CD4-positive, alpha-beta T cell treated with Interleukin-1 beta for 1 hour (primary cell): ENCODE measurements at places on chromosomes 12 and 14.

GRCh38 chr12:45986641-45987339 lies 3.6 kb downstream of the SCAF11 start:
- DNase-seq = no peak

DNA sequence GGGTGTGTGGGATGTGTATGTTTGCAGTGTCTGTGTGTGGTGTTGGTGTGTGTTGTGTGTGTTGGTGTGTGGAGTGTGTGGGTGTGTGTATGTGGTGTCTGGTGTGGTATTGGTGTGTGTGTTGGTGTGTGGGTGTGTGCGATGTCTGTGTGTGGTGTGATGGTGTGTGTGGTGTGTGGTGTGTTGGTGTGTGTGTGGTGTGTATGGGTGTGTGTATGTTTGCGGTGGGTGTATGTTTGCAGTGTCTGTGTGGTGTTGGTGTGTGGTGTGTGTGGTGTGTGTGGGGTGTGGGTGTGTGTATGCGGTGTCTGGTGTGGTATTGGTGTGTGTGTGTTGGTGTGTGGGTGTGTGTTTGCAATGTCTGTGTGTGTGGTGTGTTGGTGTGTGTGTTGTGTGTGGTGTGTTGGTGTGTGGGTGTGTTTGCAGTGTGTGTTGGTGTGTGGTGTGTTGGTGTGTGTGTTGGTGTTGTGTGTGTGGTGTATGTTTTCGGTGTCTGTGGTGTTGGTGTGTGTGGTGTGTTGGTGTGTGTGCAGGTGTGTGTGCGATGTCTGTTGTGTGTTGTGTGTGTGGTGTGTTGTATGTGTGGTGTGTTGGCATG lies 15.7 kb downstream of the MLXIP start:
- no peak for DNase-seq

- DNase-seq = no peak
These were observed 3.6 kb upstream of the ELK3 start for GRCh38 chr12:96190413-96191108.

GRCh38 chr12:124338448-124338847 lies 43.6 kb downstream of the RFLNA start:
- no peak for DNase-seq

DNA sequence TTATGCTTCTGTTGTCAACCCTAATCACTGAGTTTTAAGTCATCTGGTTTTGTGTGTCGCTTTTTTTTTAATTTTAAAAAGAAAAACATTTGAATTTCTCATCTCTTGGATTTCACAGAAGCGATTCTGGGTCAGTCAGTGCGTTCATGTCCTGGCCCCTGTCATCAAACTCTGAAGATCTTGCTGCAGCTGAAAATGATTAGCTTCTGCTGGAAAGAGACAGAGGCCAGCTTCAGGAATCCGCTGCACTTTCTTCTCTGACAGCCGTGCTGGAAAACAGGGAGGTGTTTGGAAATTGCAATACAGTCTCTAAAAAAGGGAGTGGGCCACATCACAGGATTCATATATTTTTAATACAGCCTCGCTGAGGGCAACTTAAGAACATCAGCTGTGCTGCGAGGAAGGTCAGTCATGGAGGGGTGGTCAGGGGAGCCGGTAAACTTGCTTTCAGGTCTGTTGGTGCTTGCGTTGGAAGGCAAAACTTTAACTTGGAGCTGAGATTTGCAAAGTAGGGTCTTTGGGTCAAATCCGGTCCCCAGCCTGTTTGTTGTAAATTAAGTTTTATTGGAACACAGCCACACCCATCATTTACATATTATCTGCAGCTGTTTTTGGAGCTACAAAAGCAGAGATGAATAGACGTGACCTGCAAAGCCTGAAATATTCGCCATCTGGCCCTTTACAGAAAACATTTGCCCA lies 190.8 kb downstream of the AACS start:
- no peak for DNase-seq

GRCh38 chr12:91432089-91432488 lies 249.5 kb upstream of the DCN start:
- no peak for DNase-seq

- peak; percentile 56 for DNase-seq
These were observed 4.2 kb upstream of the XPOT start for GRCh38 chr12:64400041-64400440.

DNA sequence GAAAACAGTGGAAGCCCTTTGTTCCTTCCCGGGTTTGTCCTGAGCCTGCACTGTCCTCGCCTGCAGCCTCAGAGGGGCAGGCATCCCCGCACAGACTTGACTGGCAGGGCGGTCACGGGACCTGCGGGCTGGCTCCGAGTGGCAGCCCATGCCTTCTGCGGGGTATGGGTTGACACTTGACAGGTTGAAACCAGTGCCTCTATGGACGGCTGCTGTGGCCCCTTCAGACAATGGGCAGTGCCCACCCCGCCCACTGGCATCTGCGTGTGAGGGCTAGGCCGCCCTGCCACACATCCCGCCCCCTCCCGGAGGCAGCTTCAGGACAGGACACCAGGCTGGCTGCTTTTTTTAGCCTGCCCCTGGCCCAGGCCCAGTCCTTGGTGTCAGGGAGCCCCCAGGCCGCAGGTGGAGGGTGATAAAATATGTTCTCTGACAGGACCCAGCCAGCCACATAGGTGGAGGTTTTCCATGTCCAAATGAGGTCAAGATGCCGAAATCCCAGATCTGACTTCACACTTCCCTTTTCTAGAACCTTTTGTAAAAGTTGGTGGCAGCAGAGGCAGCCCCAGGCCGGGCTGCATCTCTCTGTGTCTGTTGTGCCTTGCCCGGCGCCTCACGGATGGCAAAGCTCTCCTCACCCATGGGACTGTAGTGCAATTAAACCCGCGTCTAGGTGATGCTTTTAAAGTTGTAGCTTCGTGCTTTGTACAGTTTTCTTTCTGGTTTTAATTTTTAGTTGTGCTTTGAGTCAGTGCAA lies 10.0 kb downstream of the ANKRD9 start:
- DNase-seq = no peak

- no peak for DNase-seq
These were observed 11.0 kb downstream of the ZFC3H1 start for GRCh38 chr12:71652656-71653055.

- DNase-seq = no peak
These were observed 92.6 kb upstream of the TMPO start for GRCh38 chr12:98422812-98423211.

DNA sequence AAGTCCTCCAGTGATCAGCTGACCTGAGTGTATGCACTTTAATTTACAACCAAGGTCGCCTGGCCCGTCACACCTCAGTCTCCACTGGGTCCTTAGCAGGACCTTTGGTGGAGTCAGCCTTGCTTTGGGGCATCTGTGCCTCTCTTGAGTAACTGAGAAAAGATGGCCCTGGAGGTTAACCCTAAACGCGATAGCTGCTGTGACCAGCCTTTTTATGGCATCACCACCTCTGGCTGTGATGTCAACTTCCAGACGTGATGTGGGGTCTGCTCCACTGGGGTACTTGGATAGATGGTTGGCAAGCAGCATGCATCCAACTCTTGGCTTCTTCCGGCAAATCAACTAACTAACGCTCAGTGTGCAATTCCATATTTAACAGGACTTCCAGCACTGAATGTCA lies 122.8 kb upstream of the RTL1 start:
- DNase-seq = no peak

DNA sequence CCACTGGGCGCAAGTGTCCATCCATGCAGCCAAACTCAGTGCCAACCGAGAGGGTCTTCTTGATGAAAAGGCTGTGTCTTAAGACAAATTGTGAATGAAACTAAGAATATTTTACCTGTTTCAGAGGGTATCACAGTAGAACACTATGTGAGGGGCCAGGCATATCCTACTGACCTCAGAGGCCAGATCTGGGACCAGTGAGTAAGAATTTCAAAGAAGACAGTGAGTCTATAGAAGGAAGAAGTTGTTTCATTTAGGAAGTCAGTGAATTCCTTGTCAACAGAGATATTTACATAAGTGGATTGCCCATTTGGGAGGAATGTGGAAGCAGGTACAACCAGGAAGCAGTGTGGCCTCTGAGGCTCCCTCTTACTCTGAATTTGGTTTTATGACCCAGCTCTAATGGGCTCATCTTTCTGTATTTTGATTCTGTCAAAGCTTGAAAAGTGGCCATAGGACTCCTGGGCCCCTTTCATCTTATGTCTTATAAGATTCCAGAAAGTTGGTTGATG lies 137.4 kb downstream of the ZNF664 start:
- no peak for DNase-seq

DNA sequence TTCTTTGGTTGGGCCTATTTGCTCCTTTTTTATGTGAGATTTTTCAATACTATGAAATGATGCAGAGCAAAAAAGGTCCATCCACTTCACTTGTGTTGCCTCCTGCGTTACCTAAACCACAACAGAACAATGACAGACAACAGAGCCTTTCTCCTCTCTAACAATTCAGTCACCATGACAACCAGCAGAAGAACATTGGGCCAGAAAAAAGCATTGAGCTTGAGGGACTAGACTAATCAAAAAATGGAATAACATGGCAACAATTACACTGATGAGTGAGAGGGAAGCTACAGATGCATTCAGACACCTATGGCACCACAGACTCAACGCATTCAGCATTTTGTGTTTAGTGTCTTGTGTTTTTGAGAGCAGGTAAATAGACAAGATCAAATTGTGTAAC lies 44.6 kb upstream of the PTCSC3 start:
- DNase-seq = no peak

- no peak for DNase-seq
These were observed 12.4 kb downstream of the LUM start for GRCh38 chr12:91098941-91099340.

GRCh38 chr12:25308756-25309155 lies 58.0 kb upstream of the KRAS start:
- DNase-seq = no peak

- DNase-seq = no peak
These were observed 23.0 kb downstream of the KCNJ8 start for GRCh38 chr12:21751517-21751916.

DNA sequence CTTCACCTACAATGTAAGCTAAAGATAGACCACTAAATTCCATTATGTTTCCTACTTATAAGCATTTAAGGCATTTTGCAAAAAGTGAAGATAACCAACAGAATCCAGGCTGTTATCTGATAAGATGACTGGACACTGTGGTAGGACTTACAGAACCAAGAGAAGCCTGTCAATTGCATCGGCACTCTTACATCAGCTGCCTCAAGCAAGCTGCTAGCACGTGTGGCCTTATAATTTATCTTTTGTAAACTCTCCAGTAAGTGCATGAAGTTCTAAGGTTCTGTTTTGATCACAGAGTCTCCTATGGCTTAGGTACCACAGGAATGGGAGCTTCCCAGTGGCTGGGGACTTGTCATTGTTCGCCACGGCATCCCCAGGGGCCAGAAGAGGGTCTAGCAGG lies 88.7 kb downstream of the TRAFD1 start:
- no peak for DNase-seq

DNA sequence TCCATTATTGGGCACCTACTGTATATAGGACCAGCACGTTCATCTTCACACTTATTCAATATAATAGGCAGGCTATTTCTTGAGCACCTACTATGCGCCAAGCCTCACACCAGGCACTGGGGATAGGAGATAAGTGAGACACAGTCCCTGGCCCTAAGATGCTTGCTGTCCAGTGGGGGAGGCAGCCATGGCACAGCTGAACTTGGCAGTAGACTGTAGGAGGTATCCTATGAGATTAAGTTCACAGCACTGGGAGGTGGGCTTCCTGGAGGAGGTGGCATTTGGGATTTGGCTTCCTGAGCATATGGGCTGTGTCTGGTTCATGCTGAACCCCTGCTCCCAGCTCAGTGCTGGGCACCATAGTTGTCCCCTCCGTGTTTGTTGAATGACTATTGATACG lies 65.1 kb downstream of the MVK start:
- no peak for DNase-seq

GRCh38 chr14:99270458-99271220 lies 1.4 kb downstream of the BCL11B start:
- DNase-seq = peak; percentile 28

GRCh38 chr14:72478471-72478893 lies 415.4 kb downstream of the DPF3 start:
- no peak for DNase-seq

DNA sequence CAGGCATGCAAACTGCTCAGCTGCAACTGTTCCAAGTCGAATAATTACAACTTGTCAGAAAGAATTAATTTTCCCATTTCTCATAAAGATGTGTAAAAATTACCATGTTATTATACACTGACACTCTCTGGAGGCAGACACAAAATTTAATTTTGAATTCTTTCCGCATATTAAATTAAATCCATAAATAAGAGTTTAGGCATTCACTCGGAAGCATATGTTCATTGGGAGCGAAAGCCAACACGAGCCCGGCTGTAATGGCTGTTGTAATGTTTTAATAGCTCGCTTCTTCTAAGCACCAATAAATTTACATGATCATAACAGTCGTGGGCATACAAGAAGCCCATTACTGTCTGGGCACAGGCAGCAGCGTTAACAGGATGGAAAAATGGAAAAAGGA lies 189.6 kb upstream of the SOX5 start:
- no peak for DNase-seq

- no peak for DNase-seq
These were observed 12.2 kb upstream of the MYH7 start for GRCh38 chr14:23447361-23448350.

DNA sequence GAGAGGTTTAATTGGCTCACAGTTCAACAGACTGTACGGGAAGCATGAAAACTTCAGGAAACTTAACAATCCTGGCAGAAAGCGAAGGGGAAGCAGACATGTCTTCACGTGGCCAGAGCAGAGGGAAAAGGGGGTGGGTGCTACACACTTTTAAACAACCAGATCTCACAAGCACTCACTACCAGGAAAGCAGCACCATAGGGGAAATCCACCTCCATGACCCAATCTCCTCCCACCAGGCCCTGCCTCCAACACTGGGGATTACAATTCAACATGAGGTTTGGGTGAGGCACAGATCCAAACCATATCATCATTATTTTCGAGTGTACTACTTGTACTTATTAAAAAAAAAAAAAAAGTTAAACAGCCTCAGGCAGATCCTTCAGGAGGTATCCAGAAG lies 29.9 kb downstream of the RXYLT1 start:
- no peak for DNase-seq

GRCh38 chr12:80100591-80100990 lies 1.3 kb downstream of the OTOGL start:
- DNase-seq = no peak

DNA sequence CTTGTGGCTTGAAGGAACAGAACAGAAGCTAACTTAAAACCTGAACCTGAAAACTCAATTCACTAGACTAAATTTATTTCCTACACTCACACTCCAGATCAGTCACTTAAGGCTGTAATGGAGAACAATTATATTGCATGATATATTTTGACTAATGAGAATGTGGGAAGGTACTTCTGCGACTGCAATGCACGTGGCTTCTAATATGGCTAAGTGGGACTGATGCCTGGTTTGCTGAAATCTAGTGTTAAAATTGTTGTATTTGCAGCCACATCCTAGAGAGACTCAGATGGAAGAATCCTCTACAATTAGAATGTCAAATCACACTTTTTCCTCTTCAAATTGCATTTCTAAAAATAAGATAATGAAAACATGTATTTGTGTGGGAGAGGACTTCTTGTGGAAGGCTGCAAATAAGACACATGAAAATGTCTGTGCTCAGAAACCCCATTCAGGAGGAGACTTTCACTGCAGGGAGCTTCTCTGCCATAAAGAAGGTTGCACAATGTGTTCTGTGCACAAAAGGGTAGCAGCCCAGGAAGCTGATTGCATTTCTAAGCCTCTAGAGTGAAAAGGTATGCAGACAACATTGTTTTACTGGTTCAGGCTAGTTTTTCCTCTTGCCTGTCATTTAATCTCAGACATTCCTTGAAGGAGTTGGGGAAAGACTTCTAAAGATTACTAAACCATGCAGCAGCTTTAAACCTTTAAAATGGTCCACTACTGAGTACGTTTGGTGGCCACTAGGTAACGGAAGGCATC lies 224.3 kb downstream of the NEDD1 start:
- no peak for DNase-seq
